ENCODE measurements at places on chromosomes 2 and 18.

DNA sequence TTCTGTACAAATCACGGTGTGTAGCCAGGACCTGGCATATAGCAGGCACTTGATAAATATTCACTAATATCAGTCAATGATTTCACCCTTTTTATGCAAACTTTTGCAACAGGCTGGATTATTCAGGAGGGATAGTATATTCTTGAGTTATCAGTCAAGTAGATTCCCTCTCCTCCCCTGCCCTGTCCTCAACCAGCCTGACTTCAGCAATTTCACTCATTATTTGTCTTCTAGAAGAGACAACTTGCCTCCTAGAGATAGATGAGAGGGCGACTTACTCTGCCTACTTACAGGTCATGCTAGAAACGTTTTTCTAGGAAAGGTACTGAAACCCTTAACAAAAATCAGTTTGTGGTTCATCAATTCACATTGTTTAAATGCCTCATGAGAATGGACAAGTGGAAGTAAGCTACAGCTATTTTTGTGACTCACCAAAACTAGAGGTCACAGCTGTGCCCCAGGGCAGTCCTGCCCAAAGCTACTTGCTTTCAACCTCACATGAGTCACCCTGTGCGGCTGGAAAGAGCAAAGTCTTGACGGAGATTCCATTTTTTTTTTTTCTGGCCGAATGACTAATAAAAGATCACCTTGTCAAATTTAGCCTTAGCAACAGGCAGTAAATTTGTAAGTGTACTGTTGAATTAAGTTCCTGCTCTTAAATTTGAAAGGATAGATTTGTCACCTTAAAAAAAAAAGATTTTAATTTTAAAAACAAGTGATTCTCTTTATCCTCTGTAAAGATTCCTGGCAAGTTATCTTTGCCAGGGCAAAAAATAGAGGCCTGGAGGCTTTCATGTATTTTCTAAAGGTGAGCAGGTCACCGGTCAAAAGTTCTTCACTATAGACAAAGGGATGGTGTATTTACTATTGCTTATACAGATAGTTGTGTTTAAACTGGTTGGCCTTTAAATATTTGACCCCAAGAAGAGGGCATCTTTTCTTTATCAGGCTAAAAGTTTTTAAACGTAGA lies 109.0 kb upstream of the SLC35G4 start:
- DNase-seq: peak; percentile 95

DNA sequence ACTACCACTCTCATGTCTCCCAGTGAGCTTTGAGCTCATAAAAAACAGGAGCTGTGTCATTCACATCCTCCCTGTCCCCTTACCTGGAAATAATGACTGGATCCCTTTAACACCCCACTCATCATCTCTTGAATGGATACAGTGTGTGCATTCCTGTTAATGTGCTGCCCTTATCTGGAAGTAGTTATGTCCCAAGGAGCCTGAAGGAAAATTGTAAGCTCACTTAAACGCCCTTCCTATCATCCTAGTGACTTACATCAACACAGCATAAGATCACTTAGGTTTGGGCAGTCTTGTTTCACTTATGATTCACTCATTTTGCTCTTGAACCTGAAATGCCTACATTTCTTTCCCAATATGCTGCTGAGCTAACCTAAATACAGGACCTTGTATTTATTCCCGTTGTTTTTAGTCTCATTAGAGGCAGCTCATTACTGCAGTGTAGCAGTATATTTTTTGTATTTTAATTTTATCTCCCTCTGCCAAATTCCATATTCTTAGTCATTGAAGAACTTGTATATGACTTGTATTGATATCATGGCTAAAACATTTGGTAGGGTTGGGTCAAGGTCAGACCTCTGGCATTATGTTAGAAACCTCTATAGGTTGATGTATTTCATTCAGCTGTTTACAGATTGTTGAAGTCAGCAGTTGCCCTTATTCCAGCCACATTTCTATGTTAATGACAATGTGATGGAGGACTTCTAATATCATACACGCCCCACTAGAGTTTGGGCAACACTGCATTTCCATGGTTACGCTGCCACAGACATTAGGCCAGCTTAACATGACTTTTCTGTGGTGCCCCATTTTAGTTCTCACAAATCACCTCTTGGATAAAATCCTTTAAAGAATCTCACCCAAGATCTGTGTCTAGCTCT lies 72.9 kb downstream of the PKP4 start:
- DNase-seq: peak; percentile 72

DNA sequence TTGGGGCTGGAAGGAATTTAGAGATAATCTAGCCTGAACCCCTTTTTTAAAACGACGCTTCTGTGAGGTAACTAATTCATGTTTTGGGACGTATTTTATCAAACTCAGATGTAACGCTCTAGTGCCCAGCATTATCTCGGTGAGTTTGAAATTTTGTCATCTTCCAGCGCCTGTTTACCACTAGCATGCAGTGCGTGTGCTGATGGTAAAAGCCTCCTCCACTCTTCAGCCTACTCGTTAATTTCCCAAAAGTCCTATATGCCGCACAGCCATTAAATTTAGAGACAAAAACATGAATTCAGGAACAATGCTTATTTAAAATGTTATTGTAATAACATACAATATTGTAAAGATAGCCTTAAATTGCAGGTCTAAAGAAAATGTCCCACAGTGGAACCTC lies 2.8 kb downstream of the ZCCHC2 start:
- no peak for DNase-seq

DNA sequence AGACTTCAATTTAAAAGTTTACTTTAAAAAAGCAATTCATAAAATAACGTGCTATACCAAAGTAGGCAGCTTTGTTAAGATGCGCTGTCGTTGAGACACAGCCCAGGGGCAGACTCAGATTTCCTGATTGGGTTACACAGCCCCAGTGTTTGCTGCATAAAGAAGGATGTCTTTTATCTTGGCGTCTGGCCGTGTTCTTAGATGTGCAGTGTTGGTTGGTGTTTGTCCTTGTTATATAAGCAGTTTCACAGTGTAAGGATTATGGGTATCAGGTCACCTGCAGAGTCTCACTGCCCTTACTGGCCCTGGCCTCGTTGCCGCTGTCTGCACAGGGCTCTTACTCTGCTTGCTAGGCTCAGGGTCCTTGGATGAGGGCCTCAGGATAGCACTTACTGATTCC lies 108.5 kb downstream of the WDSUB1 start:
- no peak for DNase-seq

GRCh38 chr2:64052463-64053241 lies 33.4 kb upstream of the VPS54 start:
- no peak for DNase-seq

GRCh38 chr2:27773959-27774358 lies 2.4 kb downstream of the MRPL33 start:
- no peak for DNase-seq

DNA sequence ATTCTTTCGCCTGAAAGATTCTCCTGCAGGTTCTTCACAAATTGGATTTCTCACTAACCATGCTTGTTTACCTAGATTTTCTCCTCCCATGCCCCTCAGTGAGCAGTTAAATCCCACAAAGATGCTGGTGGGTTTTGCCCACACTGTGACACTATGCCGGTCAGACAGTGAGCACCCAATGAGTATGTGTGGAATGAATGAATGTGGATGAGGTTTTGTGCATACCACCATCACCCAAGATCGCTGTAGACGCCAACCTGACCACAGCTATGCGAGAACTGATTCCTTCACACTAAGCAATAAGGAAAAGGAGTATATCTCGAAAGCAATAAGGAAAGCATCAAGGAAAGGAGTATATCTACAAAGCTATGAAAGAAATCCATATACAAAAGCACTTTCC lies 116.7 kb downstream of the PID1 start:
- DNase-seq: peak; percentile 79

DNA sequence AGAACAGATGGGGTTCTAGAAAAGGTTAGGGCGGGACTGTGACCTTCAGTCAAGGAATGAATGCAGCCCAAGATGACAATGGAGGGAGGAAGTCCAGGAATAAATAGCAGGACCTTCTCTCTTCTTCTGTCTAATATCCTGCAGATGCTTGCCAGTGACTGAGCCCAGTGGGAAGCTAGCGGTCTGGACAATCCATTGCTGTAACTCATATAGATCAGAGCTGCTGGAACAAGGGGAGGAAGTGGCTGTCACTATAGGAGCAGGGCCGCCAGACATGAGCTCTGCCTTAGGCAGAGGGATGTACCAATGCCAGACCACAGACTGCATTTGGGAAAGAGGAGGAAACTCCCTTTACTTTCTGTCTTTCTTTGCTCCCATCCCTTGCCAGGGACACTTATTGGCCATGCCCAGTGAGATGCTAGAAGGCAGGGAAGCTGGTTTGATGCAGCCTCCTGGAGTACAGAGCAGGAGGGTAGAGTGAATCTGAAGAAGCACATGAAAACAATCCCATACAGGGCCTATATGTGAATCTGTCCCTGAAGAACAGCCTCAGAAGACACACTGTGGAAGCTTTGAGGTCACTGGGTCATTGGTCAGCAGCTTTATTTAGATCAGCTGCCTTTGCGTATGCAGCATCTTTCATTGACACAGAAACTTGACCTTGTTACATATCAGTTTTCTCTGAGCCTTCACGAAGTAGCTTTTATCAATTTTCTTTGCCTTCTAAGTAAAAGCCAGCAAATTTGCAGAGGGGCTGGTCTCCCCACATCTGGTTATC lies 65.4 kb downstream of the CCDC85A start:
- DNase-seq: peak; percentile 44

DNA sequence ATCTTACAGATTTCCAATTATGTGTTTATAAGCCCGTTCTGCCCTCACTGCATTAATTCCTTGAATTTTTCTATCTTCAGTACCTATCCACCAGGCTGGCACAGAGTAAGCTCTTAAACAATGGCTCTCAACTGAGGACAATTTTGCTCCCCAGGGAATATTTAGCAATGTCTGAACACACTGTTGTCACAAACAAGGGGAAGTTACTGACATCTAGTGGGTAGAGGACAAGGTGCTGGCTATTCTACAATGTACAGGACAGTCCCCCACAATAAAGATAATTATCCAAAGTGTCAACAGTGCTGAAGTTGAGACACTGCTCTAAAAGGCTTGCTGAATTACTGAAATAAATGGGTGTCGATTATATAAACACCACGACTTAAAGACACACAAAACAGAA lies 5.0 kb downstream of the NDUFS1 start:
- DNase-seq: peak; percentile 5

DNA sequence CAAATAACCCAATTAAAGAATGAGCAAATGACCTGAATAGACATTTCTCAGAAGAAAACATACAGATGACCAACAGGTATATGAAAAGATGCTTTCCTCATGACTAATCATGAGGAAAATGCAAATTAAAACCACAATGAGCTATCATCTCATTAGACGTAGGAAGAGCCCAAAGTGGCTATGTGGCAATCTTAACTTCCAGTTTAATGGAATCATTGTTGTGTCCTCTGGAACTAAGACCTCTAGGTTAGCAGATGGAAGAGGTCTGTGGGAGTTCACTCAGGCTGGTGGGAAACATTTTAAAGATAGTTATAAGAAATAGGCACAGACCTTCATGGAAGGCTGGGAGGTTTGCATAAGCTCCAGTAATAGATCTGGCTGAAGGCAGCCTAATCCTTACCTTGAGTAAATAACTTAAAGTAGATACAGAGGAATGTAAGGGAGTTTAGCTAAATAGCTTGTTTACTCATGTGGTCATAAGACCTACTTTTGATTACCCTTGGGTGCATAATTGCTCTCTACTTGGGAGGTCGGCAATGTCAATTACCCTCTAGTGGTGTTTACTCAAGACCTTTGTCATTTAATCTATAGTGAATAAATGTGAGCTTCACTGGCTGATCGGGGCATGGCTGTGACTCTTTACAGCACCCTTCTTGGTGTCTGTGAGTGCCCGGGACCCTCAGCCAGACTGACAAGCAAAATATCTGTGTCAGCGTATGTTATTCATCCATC lies 119.0 kb downstream of the GULP1 start:
- DNase-seq: peak; percentile 34

- DNase-seq: peak; percentile 43
These were observed 830.8 kb upstream of the SLC39A10 start for GRCh38 chr2:194826241-194826640.

- no peak for DNase-seq
These were observed 38.7 kb downstream of the FANCL start for GRCh38 chr2:58202404-58202803.

GRCh38 chr2:223896833-223897311 lies 48.3 kb downstream of the WDFY1 start:
- no peak for DNase-seq

DNA sequence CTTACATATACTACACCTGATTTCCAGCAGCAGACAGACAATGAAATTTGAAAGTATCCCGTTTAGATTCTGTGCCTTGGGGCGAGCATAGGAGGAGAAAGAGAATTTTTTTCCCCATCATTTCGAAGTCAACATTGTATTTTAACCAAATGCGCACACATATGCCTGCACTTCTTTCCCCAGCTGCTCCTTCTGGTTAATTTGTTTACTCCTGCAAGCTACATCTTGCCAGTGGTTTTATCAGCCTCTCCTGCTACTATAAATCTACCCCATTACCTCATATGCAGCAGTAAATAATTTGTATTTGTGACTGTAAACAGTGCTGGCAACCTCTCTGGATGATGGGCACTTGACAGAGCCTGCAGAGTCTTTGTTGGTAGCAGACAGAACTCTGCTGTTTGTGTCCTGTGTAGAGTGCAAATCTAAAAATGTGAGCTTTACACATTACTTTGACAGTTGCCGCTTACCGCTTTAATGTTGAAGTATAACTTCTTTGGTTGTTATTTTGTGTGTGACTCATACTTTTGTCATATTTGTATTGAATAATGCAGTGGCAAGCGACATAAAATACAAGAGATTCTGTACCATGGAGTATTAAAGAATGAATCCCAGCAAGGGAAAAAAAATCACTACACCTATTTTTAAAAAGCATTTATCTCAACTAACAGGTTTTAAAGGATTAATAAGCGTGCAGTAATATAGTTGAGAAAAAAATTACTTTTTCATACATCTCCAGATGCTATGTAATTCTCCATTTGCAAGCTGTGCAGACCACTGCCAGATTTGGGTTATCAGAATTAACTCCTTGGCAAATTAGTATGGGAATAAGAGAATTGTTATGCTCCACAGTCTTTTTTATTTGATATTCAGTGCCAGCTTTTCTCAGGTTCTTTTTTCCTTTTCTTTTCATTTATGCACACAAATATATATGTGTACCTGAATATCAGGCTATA lies 536.8 kb downstream of the XIRP2 start:
- DNase-seq: no peak

DNA sequence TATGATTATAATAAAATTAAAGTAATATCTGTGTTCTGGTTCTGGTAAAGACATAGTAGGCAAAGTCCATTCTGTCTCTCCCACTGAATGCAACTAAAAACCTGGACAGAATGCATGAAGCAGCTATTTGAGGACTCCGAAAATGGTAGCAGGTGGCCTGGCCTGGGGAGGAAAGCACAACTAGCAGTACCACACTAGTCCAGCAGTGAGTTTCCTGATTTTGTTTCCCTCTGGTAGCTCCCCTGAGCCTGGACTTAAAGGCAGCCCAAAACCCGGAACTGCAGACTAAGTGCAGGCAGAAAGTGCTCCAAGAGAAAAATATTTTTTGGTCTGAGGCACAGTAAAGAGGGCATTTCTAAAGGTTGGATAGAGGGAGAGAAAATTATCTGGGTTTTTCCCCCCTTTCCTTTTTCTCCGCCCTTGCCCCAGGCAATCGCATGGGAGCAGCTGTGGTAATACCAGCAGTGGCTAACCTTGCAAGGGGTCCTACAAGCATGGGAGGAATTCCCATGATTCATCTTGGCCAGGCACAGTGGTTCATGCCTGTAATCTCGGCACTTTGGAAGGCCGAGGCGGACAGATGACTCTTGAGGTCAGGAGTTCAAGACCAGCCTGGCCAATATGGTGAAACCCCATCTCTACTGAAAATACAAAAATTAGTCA lies 32.3 kb downstream of the ASXL2 start:
- DNase-seq: no peak
